ENCODE measurements at places on chromosomes 13 and 19. TPM values are rescaled to one million over a fixed set of nuclear protein-coding genes. Genes with fewer than 3 reads are reported as not detected.
A peak's percentile ranks its signal among the peaks of the same experiment; 100 is the strongest.

DNA sequence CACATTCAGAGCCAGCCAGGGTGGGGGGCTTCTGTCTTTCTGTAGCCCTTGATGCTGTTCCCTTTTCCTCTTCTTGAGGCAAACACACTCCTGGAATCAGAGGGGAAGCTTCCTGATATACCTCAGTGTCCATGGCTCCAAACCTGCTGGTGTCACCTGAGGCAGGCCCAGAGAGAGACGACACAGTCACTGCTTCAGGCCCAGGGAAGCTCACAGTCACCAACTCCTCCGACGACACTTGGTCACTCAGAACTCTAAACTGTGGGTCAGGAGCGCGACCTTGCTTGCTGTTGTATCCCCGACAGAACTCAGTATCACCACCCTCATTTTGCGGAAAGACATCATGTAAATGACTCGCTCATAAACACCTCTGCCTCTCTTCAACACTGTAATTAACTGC, 1.1 kb downstream of the ATP13A1 start:
- H3K4me3 ChIP-seq = peak overlapping the region; percentile 94
- H3K27ac ChIP-seq = peak overlapping the region; percentile 93
- H3K27me3 ChIP-seq = peaks cover 19% of the 10 kb centered on the region
- no peak for DNase-seq
- H3K4me1 ChIP-seq = peaks cover 15% of the 10 kb centered on the region

GRCh38 chr19:33624586-33624985, 2.8 kb downstream of the CHST8 start:
- H3K4me1 ChIP-seq = peaks cover under 1% of the 10 kb centered on the region
- DNase-seq = no peak
- H3K36me3 ChIP-seq = no peaks in the 10 kb centered on the region
- no peak overlapping the region for H3K27ac ChIP-seq

- no peaks in the 10 kb centered on the region for H3K27me3 ChIP-seq
- H3K4me1 ChIP-seq = peaks cover 2% of the 10 kb centered on the region
- DNase-seq = no peak
Measured at GRCh38 chr19:5880604-5881078, 10.3 kb upstream of the FUT5 start.

Gene ZNF850
- 7.0 TPM for total RNA-seq

Gene ZIK1
- total RNA-seq = 19.9 TPM

DNA sequence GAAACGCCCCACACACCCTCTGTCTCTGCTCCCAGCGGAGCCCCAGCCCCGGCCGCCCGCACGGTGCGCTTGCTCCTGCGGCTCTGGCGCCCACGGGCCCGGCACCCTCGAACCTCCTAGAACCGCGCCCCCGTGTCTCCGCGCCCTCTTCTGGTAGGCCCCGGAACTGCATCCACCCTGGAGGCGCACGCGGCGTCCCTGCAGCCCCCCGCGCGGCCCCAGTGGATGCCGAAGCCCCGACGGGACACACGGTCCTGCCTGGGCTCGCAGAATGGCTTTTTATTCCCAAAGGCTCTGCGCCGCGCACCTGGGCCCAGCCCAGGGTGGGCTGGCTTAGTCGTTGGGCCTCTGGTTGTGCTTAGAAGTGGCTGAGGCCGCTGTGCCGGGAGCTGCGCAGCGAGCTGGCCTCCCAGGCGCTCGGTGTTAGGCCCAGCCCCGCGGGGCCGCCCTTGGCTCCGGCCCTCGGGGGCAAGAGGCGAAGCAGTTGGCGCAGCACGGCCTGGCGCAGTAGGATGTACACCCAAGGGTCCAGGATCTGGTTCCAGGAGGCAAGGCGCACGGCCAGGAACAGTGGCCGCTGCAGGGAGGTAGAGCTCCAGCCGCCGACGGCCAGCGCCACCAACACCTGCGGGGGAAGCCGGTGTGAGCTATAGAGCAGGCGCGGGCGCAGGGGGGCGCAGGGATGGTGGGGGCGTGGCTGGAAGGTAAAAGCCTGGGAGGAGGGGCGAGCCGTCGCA, 2.8 kb downstream of the PTGER1 start:
- peaks cover 33% of the 10 kb centered on the region for H3K27me3 ChIP-seq
- DNase-seq = peak; percentile 87
- H3K36me3 ChIP-seq = peaks cover 17% of the 10 kb centered on the region
- H3K4me3 ChIP-seq = no peak overlapping the region
- no peak overlapping the region for H3K27ac ChIP-seq

Gene GJB6
- 0.23 TPM for total RNA-seq

Gene FAM83E
- 0.64 TPM for total RNA-seq

GRCh38 chr13:33207615-33207961, 78.0 kb downstream of the STARD13 start:
- peaks cover 11% of the 10 kb centered on the region for H3K36me3 ChIP-seq
- no peak for DNase-seq
- H3K4me3 ChIP-seq = no peak overlapping the region
- peaks cover 13% of the 10 kb centered on the region for H3K27me3 ChIP-seq

- no peak overlapping the region for H3K4me3 ChIP-seq
- no peaks in the 10 kb centered on the region for H3K36me3 ChIP-seq
- DNase-seq = no peak
- H3K27me3 ChIP-seq = no peaks in the 10 kb centered on the region
- no peak overlapping the region for H3K27ac ChIP-seq
- peaks cover 12% of the 10 kb centered on the region for H3K4me1 ChIP-seq
Measured at GRCh38 chr13:93292366-93292765, 65.8 kb downstream of the GPC6 start.

Gene TRPC4
- 6.5 TPM for total RNA-seq

Gene KLK3
- total RNA-seq = not detected

Gene ZNF799
- 4.9 TPM for total RNA-seq

GRCh38 chr13:113062691-113063090, 42.9 kb upstream of the F7 start:
- H3K27ac ChIP-seq = no peak overlapping the region
- peaks cover 3% of the 10 kb centered on the region for H3K36me3 ChIP-seq
- no peaks in the 10 kb centered on the region for H3K4me1 ChIP-seq
- no peak for DNase-seq
- no peak overlapping the region for H3K4me3 ChIP-seq

Gene HSPB6
- total RNA-seq = not detected

Gene CEACAM8
- not detected for total RNA-seq

GRCh38 chr13:79126706-79127105, 279.3 kb downstream of the RBM26 start:
- no peak overlapping the region for H3K27ac ChIP-seq
- no peaks in the 10 kb centered on the region for H3K4me1 ChIP-seq
- DNase-seq = no peak
- no peaks in the 10 kb centered on the region for H3K27me3 ChIP-seq
- no peaks in the 10 kb centered on the region for H3K36me3 ChIP-seq

GRCh38 chr19:17248011-17248776, 2.5 kb upstream of the NR2F6 start:
- no peak for DNase-seq
- H3K4me1 ChIP-seq = peaks cover 18% of the 10 kb centered on the region
- H3K4me3 ChIP-seq = peak overlapping the region; percentile 73
- peaks cover 21% of the 10 kb centered on the region for H3K27me3 ChIP-seq

Gene MYO1F
- 3.2 TPM for total RNA-seq

Gene MEDAG
- 0.77 TPM for total RNA-seq

GRCh38 chr13:29771247-29771646, 79.2 kb downstream of the UBL3 start:
- no peaks in the 10 kb centered on the region for H3K27me3 ChIP-seq
- DNase-seq = no peak
- H3K4me3 ChIP-seq = no peak overlapping the region

GRCh38 chr13:67443923-67444322, 213.8 kb upstream of the PCDH9 start:
- H3K36me3 ChIP-seq = no peaks in the 10 kb centered on the region
- DNase-seq = no peak
- H3K27ac ChIP-seq = no peak overlapping the region

Gene EID2
- total RNA-seq = 19.6 TPM
